ENCODE measurements at places on chromosomes 7 and 10.

- DNase-seq = no peak
These were observed 859.2 kb downstream of the GATA3 start for GRCh38 chr10:8913720-8914119.

DNA sequence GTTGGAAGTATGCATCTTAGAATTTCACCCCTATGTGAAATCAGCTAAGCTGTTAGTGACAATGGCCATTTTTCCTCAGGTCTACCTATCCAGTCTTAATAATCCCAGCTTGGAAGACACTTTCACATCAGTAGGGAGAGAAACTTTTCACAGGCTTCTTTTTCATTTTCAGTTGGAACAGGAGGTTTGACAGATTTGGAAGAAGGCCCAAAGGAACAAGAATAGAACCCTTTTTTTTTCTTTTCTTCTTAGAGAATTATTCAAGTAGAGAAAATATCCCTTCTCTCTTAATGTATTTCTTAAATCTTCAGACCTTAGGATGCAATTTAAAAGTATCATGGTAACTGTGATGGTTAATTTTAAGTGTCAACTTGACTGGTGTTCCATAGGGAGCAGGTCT, 410.5 kb upstream of the C7orf33 start:
- no peak for DNase-seq

DNA sequence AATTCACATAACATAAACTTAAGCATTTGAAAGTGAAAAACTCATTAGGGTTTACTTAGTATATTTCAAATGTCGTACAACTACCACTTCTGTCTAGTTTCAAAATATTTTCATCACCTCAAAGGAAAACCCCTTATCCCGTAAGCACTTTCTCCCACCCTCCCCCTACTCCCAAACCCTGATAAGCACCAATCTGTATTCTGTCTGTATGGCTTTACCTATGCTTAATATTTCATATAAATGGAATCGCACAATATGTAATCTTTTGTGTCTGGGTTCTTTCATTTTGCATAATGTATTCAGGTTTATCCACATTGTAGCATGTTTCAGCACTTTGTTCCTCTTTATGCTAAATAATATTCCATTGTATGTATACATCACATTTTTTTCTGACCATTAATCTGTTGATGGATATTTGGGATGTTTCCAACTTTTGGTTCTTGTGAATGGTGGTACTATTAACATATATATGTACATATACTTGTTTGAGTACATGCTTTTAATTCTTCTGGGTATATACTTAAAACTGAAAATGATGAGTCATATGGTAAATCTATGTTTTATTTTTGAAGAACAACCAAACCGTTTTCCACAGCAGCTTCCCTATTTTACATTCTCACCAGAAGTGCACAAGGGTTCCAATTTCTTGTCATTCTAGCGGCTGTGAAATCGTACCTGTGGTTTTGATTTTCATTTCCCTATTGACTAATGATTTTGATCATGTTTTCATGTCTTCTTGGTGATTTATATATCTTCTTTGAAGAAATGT, 6.2 kb upstream of the STARD3NL start:
- DNase-seq = no peak

- DNase-seq = no peak
These were observed 948 bp downstream of the ZNF485 start for GRCh38 chr10:43607199-43607573.

DNA sequence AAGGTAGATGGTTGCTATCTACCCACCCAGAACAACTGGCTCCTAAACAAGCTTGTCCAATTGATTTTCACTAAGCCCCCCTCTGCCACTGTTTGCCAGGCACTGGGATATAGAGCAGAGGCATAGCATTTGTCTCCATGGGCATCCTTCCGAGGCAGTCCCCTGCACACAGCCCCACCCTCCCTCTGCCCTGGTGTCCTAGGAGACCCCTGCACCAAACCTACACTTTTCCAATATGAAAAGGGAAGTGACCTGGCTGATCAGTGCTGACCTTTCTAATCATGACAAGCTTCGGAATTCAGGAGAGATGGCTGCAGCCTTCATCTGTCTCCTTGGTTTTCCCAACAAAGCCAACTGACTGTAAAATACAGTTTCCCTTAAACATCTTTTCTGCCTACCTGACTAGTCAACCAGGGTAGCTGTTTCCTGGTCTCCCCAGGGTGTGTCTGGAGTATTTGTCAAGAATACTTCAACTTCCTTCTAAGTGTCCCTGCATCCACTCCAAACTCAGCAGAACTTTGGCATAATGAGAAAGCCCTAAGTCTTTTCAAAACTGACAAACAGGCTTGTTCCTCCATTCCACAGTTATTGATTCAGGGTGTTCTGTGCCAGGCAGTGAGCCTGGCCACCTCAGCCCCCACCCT, 7.6 kb upstream of the SLC18A3 start:
- no peak for DNase-seq

- DNase-seq = no peak
These were observed 76.8 kb upstream of the SEM1 start for GRCh38 chr7:96786261-96786997.

GRCh38 chr10:124220971-124221355, 127.6 kb upstream of the CHST15 start:
- no peak for DNase-seq

GRCh38 chr10:19947215-19947614, 131.0 kb downstream of the PLXDC2 start:
- DNase-seq = no peak

DNA sequence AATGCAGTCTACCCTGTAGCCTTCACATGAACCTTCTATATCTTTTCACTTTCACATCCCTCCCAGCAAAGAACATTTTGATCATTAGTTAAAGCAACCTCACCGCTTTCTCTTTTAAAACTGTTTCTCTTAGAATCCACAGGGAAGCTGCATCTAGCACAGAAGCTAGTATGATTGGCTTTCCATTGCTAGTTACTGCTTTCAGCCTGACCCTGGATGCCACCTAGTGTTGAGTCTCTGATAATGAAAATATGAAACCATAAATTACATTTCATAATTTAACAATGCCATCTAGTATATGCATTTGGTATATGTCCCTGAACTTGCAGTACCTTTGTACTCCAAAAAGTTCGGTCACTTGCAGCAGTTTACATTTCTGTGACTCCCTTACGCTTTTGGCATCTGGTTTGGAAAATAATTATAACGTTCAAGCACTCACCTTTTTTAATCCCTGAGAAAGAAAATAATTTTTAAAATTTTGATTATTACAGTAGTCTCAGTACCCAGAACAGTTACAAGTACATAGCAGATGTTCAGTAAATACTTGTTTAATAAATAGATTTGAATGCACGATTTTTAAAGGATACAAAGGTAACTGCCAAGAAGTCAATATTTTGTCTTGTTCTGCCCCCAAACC, 22.7 kb downstream of the CISD1 start:
- no peak for DNase-seq

DNA sequence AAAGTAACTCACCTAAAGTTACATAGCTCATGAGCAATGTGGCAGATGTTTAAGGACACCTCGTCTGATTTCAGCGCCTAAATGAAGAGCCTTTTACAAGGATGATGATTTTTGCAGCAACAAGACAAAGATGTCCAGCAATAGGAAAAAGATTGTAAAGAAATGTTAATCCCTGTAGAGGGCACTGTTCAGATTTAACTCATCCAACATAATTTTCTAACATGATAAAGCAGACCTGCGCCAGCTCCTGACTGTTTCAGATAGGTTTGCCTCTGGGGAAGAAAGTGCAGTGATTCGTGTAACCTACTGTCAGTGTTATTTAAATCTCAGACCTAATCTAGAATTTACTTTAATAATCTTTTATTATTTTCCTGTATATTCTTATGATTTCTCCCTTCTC, 595.2 kb downstream of the AUTS2 start:
- no peak for DNase-seq

- DNase-seq = no peak
These were observed 10.9 kb downstream of the PWWP2B start for GRCh38 chr10:132407846-132408278.

- no peak for DNase-seq
These were observed 674.0 kb upstream of the C7orf33 start for GRCh38 chr7:147916573-147916972.

- no peak for DNase-seq
These were observed 6.2 kb downstream of the PAXIP1 start for GRCh38 chr7:154996756-154997155.

DNA sequence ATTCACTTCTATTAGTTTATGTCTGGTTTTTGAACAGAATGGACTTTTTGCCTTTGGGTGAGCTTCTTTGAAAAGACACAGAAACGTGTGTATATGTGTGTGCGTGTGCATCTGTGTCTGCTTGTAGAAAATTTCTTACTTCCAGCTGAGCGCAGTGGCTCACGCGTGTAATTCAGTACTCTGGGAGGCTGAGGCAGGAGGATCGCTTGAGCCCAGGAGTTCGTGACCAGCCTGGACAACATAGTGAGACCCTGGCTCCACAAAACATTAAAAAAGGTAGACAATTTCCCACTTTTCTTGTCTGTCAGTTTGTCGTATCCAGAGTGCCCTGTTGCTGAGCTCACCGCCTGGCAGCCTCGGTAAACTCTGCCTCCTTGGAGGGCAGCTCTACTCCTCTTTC, 25.4 kb downstream of the PPP2R2D start:
- no peak for DNase-seq

GRCh38 chr7:129354428-129355157, 79.6 kb upstream of the STRIP2 start:
- no peak for DNase-seq

GRCh38 chr7:35871856-35872255, 71.0 kb downstream of the SEPTIN7 start:
- no peak for DNase-seq

- DNase-seq = no peak
These were observed 141.6 kb downstream of the PKD1L1 start for GRCh38 chr7:47806701-47807103.

DNA sequence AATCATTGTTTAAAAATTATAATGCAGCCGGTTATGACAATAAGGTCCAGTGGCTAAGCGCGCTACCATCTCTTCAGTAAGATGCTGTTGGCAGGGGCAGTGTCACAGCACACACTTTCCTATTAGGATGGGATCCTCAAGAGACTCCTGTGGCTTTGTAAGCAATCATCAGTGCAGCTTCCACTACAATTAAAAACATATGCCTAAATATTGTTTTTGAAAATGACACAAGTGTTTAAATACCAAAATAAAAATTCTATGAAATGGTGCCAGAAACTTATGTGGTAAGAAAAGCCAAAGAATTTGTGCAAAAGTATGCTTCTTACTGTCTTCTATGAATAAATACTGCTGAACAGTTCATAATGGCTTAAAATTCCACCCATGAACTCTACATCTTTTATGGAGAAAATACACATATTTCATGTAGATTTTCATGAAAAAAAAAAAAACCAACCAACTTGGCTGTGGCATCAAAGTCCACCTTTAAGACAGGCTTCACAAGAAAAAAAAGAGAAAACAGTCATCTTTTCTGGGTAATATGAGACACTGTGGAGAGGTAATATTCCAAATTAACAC, 132.8 kb downstream of the SEMA3C start:
- DNase-seq = no peak

GRCh38 chr7:96126382-96126781, 195.5 kb downstream of the SLC25A13 start:
- DNase-seq = no peak

DNA sequence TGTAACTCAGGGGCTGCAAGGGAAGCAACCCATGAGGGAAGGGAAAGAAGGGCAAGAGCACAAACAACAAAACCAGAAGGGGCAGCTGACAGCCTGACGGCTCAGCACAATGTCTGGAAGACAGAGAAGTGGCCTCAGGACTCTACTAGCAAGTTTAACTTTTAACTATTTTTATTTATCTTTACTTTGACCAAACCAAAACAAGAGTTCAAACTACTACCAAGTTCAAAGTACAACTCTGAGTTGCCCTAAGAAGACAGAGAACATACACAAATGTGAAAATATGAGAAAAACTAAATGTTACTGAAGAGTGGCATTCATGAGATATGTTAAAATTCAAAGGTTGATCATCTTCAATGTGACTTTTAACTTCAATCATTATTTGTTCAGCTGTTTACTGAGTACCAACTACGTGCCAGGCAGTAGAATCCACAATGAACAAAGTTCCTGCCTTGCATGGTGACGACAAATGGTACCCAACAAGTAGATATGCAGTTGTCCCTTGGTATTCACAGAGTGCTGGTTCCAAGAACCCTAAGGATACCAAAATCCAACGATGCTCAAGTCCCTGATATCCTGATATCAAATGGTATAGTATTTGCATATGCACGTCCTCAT, 19.7 kb downstream of the NUDCD3 start:
- no peak for DNase-seq

GRCh38 chr10:101223274-101224059, 5.8 kb downstream of the LBX1 start:
- no peak for DNase-seq

DNA sequence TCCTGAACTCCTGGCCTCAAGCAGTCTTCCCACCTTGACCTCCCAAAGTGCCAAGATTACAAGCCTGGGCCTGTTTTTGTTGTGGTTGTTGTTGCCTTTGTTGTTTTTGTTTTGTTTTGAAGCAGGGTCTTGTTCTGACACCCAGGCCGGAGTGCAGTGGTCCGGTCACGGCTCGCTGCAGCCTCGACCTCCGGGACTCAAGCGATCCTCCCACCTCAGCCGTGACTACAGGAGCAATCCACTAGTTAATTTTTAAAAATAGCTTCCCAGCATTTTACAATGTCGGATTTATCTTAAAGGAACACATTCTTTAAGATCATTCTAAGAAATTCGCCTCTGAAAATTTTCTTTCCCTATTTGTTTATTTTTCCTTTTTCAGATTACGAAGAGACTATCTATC, 27.7 kb upstream of the AP5Z1 start:
- no peak for DNase-seq

- no peak for DNase-seq
These were observed 340.1 kb upstream of the MGMT start for GRCh38 chr10:129126982-129127381.

GRCh38 chr7:44524811-44525388, 16.2 kb downstream of the NPC1L1 start:
- no peak for DNase-seq

GRCh38 chr10:13788711-13789447, 202.1 kb downstream of the PRPF18 start:
- no peak for DNase-seq

DNA sequence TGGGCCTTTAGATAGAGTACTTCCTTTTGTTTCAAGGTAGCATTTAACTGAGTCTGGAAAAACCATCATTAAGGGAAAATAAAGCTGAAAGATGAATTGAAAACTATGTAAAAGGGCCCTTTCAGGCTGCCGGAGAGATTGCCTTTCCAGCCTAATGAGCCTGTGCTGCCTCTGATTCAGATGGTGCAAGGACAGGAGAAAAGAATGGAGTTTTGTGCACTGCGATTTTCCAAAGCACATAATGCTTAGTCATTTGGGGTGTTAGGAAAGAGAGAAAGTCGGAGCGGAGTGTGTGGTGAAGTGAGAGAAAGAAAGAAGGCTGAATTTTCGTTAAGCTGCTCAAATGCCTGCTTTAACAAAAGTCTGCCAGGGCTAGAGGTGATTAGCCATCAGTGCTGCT, 259.7 kb downstream of the PAXIP1 start:
- no peak for DNase-seq

Data from T follicular helper cell (primary cell).